ENCODE measurements at places on chromosomes 1 and 21. TPM values are rescaled to one million over a fixed set of nuclear protein-coding genes. Genes with fewer than 3 reads are reported as not detected.

- no peak for DNase-seq
Observed at GRCh38 chr21:31927689-31928353, 55.0 kb downstream of the HUNK start.

GRCh38 chr1:51715369-51715768 is 98.5 kb downstream of the OSBPL9 start:
- no peak for DNase-seq

DNA sequence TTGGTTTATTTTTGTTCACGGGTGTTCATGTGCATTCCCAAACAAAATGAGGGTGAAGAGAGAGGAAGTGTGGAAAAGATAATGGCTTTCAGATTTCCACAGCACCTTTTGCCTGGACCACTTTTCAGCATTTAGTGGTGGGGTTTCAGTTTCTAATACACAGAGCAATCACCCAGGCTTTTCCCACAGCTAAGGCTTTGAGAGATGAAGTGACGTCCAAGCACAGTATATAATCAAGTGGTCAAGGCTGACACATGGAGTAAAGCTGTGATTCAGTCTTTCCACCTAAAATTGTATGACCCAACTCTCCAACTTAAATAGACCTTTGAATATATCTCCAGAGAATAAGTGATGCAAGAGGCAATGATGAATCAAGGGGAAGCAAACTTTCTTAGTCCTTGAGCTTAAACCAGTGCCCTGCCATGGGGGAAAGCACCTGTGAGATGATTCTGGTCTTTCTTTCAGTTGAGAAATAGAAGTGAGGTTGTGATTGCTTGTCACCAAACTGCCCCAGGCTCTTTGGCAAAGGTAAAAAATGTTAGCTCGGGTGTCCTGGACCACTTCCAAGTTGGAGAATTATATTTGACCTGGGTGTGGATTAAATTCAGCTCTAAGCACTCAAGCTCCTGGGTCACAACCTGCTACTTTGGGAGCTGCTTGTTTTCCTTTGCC is 2.4 kb upstream of the PIK3R3 start:
- no peak for DNase-seq

- DNase-seq: no peak
Observed at GRCh38 chr1:81151206-81151605, 649.5 kb upstream of the ADGRL2 start.

DNA sequence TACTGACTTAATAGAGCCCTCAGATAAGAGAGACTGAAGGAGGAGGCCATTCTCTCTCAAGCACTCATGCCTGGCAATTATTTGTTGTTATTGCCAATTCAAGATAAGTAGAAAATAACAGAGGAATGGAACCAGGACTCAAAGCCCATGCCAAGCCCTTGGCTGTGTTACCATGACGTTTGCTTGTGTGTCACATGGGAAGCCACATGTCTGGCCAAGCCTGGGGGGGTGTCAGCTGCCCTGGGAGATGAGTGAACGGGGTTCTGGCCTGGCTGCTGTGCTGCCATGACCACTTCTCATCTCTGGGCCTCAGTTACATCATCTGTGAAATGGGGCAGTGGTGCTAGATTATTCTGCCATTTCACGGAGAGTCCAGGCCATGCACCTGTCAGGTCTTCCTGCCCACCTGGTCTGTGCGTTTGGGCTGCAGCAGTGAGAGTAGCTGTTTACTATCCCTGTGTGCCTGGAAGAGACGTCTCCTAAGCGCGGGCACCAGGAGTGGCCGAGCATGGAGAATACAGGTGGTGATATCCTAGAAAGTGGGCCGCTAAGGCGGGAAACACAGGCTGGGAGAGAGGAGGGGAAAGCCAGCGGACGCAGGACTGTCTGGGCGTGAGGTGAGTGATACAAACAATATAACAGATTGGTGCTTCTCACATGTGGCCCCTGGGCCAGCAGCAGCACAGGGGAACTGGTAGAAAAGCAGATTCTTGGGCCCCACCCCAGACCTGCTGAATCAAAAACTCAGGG is 67.8 kb downstream of the MAN1C1 start:
- DNase-seq: no peak

GRCh38 chr1:62180639-62181038 is 14.0 kb upstream of the L1TD1 start:
- DNase-seq: no peak

DNA sequence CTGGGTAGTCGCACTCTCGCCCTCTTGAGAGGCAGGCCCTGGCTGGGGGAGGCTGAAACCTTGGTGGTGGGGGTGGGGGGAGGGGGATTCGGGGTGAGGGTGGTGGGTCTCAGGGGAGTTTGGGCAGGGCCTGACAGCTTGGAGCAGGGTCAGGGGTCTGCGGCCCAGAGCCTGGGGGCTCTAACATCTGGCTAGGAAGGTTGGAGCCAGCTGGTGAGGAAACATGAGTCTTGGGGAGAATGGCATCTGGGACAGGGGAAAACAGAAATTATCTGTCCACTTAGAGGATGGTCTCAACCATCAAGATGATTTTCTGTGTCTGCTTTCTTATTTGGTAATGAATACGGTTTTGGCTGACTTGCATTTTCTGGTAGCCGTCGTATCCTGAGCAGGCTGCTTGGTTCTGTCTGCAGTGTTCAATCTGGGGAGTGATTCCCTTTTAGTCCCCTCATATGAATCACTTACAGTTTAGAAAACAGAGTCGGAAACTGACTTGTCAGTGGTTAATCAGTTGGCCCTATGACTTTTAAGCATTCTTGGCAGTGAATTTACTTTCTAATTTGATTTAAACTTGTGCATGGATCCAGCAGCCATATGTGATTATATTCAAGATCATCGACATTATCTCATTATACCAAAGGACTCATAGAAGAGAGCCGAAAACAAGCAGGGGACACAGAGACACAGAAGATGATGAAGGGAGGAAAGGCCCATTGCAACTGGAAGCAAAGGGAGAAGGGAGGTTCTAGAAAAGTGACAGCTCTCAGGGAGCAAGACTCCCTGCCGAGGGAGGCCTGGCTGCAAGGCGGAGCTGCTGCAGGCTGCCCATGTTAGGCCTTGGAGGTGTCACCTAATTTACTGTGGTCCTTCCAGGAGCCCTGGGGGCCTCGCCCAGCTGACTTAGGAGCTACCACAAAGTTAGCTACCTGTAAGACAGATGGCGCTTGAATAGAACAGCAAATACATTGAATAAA is 237.6 kb downstream of the SDCCAG8 start:
- no peak for DNase-seq

- DNase-seq: no peak
Observed at GRCh38 chr1:36135796-36136195, 10.8 kb upstream of the COL8A2 start.

DNA sequence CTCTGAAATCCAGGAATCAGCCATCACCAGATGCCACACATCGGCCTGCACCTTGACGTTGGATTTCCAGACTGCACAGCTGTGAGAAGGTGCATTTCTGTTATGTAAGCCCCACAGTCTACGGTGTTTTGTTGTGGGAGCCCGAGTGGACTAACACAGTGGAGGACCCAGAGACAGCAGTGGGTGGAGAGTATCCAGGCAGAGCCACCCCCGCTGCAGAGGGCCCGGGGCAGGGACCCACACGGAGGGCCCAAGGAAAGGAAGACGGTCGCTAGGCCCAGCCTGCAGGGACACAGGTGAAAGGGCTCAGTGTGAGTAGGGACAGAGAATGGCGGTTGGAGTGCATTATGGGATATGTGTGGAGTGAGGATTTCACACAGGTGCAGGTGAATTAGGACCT is 288.3 kb upstream of the AJAP1 start:
- no peak for DNase-seq

GRCh38 chr1:160863774-160864131 is 1.1 kb upstream of the CD244 start:
- DNase-seq: no peak

- no peak for DNase-seq
Observed at GRCh38 chr21:23111070-23111600, 2112.9 kb downstream of the NCAM2 start.

Gene AK5
- total RNA-seq: 0.15 TPM

Gene SETSIP
- not detected for total RNA-seq

Gene CFHR5
- total RNA-seq: 73.2 TPM

Gene AGMAT
- 58.0 TPM for total RNA-seq

Gene RGS1
- total RNA-seq: 3.1 TPM

Data from left lobe of liver (tissue), 2 donors.